ENCODE measurements at places on chromosomes 6 and 20. TPM values are rescaled to one million over a fixed set of nuclear protein-coding genes. Genes with fewer than 3 reads are reported as not detected.

DNA sequence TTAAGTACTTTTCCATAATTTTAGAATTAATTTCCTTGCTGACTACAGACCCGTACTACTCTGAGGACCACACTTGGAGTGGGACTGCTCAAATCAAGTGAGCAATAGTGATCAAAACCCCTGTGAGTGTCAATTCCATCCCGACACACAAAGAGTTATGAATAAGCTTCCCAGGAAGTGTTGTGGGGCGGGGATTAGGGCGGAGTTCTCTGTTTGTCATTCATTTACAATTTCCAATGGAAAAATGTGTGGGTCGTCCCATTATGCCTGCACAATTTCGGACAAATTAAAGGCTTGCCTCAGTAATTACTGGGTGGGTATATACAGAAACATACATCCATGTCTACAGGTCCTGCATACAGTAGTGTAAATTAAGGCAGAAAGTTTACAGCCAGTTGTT, 84.2 kb downstream of the ISM1 start:
- no peaks in the 10 kb centered on the region for H3K27me3 ChIP-seq
- no peaks in the 10 kb centered on the region for H3K36me3 ChIP-seq
- H3K4me1 ChIP-seq: no peaks in the 10 kb centered on the region
- H3K4me3 ChIP-seq: no peak overlapping the region
- DNase-seq: no peak

The COMMD7 gene
- 48.1 TPM for total RNA-seq

DNA sequence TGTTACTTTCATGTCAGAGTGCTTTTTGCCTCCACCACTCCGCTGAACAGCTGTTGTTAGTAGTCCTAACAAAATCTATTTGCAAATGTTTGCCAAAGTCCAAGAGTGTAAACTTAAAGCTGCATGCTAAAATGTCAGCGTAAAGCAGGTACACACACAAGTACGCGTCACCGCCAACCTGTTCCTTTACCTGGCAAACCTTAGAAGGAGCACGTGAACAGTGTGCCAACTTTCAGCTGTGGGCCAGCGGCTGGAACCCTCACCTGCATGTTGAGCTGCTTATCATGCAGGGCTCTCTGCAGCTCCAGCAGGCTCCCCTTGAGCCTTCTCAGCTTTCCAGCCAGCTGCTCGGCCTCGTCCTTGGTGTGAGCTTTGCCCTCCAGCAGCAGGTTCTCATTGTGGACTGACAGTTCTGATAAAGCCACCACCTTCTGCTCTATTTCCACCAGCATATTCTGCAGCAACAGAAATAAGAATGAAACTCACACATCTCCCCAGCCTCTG, 359.3 kb downstream of the SYNE1 start:
- H3K27ac ChIP-seq: no peak overlapping the region
- H3K36me3 ChIP-seq: peaks cover 37% of the 10 kb centered on the region
- H3K4me1 ChIP-seq: peaks cover 13% of the 10 kb centered on the region
- no peak overlapping the region for H3K4me3 ChIP-seq
- no peaks in the 10 kb centered on the region for H3K27me3 ChIP-seq

GRCh38 chr6:77620278-77620882, 32.5 kb upstream of the MEI4 start:
- no peak overlapping the region for H3K27ac ChIP-seq
- H3K4me3 ChIP-seq: no peak overlapping the region
- H3K27me3 ChIP-seq: peaks cover 8% of the 10 kb centered on the region

The BTBD3 gene
- 29.7 TPM for total RNA-seq

DNA sequence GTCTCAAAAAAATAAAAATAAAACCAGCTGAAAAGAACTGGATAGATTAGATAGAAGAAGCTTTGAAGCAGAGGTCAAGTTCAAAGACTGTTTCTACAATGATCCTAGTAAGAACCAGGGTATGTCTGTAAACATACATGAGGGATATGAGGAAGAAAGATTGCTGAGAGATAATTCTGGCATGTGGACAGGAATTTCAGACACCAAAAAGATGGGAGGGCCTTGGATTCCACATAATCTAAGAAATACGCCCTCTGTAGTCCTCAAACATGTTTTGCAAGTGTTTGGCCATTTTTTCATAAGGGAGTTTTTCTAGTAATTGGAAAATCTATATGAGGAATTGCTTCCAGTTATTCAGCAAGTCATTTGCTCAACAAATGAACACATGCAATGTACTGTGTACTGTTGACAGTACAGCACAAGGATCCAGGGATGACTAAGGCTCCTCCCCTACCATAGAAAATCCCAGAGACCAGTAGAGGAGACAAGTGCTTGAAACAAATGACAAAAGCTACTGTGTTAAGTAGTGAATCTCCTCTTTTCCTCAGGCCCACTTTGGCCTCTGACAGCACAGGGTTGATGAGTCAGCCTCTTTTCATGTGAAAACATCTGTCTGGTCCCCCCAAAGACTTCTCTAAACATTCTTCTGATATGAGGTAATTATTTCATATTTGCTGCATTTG, 795.9 kb downstream of the MAFB start:
- peaks cover 53% of the 10 kb centered on the region for H3K4me1 ChIP-seq
- peak overlapping the region; percentile 28 for H3K27ac ChIP-seq
- no peaks in the 10 kb centered on the region for H3K36me3 ChIP-seq
- DNase-seq: no peak

- H3K4me3 ChIP-seq: no peak overlapping the region
- H3K27me3 ChIP-seq: no peaks in the 10 kb centered on the region
- no peak for DNase-seq
- H3K4me1 ChIP-seq: peaks cover 47% of the 10 kb centered on the region
Observed at GRCh38 chr6:157222201-157222981, 100.9 kb downstream of the TMEM242 start.

GRCh38 chr6:80402266-80402665, 295.8 kb downstream of the BCKDHB start:
- no peak for DNase-seq
- no peak overlapping the region for H3K4me3 ChIP-seq
- H3K27me3 ChIP-seq: no peaks in the 10 kb centered on the region
- no peaks in the 10 kb centered on the region for H3K4me1 ChIP-seq

DNA sequence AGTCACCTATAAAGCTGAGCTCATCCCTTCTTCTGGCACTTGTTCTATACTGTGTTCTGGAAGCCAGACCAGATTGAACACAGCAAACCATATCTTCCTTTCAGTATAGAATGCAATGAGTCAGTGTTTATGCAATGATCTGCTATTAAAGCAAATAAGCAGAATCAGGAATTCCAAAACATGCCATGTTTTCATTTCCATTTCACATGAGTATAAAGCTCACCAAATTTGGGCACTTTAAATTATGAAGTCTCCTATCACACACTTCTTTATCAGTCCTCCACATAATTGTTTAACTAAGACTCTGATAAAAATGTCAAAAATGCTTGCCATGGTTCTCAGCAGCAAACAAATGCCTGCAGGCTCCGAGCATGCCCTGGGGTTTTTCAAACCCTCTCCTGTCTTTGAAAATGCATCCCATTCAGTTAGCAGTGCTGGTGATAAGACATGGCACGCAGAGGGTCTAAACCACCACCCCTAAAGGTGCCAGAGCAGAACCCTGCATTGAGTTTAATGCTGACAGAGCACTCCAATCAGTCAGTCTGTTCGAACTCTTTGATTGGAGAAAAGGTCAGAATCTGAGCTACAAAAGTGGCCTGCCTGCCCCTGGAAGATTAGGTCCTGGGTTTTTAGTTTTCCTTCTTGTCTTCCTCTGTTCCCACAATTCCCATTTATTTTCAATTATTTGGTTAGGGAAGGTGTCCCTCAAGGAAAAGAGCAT, 234.1 kb downstream of the GMPR start:
- no peak for DNase-seq
- peaks cover 34% of the 10 kb centered on the region for H3K4me1 ChIP-seq
- H3K4me3 ChIP-seq: no peak overlapping the region
- no peaks in the 10 kb centered on the region for H3K27me3 ChIP-seq
- H3K36me3 ChIP-seq: peaks cover 14% of the 10 kb centered on the region

DNA sequence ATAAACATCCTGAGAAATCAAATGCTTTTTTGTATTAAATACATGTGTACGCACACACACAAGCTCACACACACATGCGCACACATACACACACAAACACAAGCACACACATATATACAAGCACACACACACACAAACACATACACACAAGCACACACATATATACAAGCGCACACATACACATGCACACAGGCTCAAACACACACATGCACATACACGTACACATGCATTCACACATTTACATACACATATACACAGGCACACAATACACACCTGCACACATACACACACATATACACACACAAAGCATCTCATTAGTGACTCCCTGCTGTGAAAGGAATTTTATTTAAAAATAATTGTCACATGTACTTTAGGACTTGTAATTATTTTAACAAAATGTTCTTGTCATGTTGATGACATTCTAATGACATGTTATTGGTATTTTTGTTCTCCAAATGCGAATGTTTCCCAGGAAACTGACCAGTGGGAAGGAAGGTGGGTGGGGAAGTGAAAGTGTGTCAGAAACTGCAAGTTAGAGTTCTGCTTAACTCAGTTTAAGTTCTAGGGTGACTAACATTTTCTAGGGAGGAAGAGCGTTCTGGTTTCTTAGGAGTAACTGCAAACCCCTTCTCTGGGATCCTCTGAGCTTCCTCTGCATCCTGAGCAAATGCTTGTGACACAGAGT, 113.9 kb upstream of the ZNF217 start:
- H3K27me3 ChIP-seq: no peaks in the 10 kb centered on the region
- peak overlapping the region; percentile 93 for H3K27ac ChIP-seq

- peak overlapping the region; percentile 86 for H3K27ac ChIP-seq
- DNase-seq: no peak
- no peak overlapping the region for H3K4me3 ChIP-seq
- peaks cover 4% of the 10 kb centered on the region for H3K36me3 ChIP-seq
- H3K27me3 ChIP-seq: no peaks in the 10 kb centered on the region
Observed at GRCh38 chr6:50990750-50991446, 172.2 kb downstream of the TFAP2B start.
